ENCODE measurements at places on chromosomes 5 and 9. TPM values are rescaled to one million over a fixed set of nuclear protein-coding genes. Genes with fewer than 3 reads are reported as not detected.

Gene AFAP1L1
- 144 TPM for total RNA-seq

Gene ENTR1
- total RNA-seq = 19.9 TPM

Gene CCL27
- total RNA-seq = not detected

Gene SERF1A
- 4.9 TPM for total RNA-seq

Gene ARAP3
- 42.5 TPM for total RNA-seq

Gene IL5
- total RNA-seq = not detected

Gene TOPORS
- 29.3 TPM for total RNA-seq

Gene ORM1
- total RNA-seq = not detected

Gene SLC4A9
- not detected for total RNA-seq
